ELF-1 (cell line): ENCODE measurements at places on chromosomes 5 and 9.

DNA sequence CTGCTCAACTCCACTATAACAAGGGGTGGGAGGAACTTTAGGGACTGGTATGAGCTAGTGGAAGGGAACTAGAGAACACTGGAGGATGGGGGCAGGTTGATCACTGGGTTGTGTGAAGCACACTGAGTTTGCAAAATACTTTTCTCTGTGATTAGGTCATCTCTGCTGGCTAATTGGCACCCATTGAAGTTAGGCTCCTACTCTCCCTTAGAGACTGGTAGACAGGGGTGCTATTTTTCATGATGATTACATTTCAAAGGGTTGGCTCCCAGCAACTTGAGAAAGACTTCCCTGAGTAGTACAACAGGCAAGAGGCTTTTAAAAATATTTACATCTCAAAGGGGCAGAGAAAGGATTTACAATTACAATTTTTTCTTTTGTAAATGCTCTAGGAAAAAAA lies 50.4 kb upstream of the MTAP start:
- peak; percentile 61 for DNase-seq

DNA sequence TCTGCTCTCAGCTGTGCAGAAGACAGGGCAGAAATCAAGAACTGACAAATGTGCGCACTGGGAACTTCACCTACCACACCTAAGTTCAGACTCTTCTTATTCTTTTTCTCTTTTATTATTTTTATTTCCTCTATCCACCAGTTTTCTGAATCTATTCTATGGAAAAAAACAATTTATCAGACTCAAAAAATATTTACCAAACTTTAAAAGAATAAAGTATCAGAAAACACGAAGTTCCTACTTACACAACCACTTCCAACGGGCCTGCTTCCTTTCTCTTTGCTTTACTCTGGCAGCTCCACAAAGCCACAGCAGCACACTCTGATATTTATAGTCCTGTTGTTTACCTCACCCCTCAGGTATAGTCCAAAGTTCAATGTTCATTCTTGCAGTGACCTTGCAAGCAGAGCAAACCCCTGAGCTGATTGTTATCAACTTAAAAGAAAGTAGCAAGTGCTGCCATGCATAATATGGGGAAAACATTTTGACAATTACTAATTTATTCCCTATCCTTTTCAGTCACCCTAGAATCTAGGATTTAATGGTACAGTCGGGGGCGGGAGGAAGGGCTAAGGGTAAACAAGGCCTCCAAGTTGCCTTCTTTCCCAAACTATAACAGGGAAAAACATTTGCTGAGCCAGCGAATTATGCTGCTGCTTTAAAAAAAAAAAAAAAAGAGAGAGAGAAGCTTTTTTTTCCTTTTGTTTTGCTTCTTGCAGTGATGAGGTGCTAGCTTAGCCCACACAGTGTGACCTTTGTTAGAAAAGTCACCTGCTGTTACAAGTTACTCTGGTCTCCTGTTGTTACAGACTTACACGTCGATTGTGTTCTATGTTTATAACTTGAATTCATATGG lies at the start of gene SELENOP:
Gene SELENOP (minus strand): TSS at position 302 of the 856 bp plus-strand sequence. CDS start 3,539 bp downstream, outside the sequence.
- peak; percentile 66 for DNase-seq

DNA sequence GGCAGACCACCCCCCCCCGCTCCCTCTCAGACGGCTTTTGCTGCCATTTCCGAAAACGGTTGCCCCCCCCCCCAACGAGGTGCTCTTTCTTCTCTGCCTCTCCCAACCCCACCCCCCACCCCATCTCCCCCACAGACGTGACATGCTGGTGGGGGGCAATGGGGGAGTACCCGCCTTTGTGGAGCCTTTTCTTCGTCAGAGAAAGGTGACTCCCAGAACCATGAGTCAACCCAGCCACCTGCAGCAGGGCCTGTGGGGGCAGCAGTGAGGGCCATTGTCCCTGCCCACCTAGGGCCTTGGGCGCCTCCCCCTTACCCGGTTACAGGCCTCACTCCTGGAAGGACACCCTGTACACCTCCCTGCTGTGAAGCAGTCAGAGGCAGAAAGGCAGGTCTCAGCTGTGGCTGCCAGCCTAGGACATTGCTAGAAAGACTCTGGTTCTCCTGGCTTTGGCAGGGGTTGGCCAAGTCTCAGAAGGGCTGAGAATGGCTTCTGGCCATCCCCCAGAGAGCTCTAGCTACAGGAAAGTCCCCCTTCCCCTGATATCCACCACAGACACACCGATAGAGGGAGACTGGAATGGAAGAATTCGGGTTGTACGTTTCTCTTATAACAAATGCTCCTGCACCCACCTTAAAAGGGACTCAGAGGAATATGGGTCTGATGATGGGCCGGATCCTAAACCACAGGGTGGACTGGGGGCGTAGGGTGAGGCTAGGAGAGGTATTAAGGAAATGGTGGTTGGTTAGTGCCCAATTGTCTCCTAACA lies 2.2 kb downstream of the DNAJB5 start:
- DNase-seq: peak; percentile 71

GRCh38 chr9:99197987-99198386 lies 23.8 kb downstream of the ALG2 start:
- DNase-seq: peak; percentile 82

DNA sequence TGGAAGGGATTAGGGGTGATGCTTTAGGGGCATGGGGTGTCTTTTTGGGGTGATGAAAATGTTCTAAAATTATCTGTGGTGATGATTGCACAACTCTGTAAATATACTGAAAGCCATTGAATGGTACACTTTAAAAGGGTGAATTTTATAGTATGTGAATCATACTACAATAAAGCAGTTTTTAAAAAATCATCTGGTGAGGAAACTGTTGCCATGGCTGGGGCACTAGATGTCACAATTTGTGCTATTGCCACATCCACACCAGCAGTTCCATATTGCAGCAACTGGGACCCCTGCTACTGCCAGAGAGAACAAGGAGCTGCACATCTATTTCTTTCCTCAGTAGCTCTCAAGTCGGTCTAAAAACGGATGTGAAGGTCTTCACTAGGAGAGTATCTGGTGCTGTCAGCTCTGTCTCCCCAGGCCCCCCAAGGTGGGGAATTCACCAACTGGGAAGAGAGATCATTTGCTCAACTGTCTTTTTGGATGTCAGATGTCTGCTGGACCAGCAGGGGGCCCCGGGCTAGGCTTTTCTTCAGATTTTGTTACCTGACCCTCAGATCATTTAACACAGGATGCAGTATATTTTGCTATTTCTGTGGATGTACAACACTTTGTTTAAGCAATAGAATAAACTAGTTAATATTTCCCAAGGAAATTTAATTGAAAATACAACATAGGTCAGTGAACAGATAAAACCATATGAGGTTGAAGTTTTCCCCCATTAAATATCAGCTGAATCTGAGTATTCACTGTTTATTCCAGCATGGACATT lies 13.2 kb downstream of the CMYA5 start:
- peak; percentile 17 for DNase-seq

DNA sequence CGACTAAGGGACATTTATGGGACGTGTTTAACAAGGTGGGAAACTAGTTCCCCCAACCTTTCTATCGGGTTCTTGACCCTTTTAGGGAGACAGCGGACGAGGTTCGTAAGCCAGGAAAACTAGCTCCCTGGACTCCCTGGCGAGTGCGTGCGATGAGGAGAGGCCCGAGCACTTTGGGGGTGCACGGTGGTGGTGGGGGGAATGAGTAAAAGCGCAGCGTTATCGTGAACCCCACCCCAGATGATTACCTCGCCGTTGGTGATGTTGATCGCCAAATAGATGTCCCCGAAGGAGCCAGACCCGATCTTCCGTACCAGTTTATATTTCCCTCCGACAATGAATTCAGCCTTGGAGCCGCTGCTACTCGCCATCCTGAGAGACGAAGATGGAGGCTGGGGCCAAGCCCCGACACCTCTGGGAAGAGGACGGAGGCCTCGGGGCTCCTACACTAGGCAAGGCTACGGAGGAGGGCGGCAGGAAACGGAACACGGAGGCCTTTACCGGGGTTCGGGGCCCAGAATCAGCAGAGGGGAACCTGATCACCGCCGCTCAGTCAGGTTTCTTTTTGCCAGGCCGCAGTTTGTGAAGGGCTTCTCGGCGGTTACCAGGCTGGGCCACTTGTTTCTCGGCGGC lies 529 bp downstream of the CSNK1A1 start:
- peak; percentile 17 for DNase-seq

GRCh38 chr5:156482818-156483217 lies 155.9 kb downstream of the SGCD start:
- DNase-seq: no peak
